Endothelial cell (in vitro differentiated cells): ENCODE measurements at places on chromosomes 7 and 10.

DNA sequence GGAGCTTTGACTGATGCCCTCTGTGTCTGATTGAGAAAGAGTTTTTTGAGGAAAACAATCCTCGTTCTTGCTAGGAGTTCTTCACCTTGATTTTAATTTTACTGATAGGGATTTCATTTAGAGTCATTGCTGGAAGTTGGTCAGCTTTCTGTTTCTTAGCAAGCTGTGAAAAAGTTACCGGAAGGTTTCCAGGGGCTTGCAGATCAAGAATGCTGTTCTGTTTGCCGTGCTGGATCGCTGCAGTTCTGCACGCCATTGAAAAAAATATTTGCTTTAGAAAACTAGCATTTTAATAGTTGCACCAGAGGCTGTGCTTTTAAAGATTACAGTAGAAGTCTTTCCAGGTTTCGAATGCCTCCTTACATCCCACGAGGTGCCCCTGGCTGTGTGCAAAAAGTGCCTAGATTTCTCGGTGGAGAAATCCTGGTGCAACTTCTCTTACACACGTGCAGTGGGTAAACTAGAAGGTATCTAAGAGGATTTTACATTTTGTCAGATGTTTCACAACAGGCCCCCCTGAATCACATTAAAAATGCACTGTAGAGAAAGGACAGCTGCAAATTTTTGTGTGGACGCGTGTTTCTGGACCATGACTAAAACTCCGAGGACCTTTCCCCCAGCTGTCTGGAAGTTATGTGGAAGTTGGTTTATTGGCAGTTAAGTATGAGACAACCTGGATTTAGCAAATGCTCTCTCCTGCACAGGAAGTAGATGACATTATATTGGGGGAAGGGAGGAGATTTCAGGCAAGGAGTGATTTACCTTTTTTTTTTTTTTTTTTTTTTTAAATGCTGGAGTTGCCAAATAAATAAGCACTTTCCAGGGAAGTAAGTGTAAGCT is 5.8 kb downstream of the TCF7L2 start:
- no peak for DNase-seq

DNA sequence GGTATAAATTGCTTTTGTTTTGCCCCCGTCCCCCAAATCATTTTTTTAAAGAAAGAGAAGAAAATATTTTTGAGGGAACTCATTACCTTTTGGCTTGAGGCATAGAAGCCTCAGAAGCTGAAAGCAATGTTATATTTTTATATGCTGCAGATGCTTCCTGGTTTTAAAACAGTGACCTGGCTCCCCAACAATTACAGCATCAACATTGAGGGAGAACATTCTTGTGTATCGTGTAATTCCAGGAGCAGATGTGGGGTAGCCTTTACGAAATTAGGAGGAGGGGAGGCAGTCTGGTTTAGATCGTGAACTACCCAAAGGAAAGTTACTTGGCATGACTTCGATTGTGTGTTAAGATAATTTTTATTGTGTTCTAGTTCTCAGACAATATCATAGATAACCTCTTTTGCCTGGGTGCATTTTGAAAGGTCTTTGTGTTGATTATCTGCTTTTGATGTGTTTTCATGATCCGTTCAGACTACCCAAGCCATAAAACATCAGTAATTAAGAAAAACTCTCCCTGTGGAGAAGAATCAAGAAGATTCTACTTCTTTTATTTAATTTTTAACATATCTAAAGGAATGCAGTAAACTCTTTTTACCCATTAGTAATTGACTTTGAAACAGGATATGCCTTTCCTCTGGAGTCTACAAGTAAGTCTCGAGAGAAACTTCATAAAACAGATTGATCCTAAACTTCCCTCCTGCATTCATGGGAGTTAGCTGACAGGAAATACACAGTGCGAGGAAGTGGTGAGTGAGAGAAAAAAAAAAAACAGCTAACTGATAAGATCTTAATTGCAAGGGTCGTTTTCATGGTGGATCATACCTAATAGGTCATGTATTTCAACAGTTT is 141.4 kb downstream of the KIAA1217 start:
- no peak for DNase-seq

- DNase-seq: no peak
Observed at GRCh38 chr10:113426181-113426877, 126.5 kb upstream of the HABP2 start.

- no peak for DNase-seq
Observed at GRCh38 chr10:96044736-96045135, 1.4 kb downstream of the CCNJ start.

DNA sequence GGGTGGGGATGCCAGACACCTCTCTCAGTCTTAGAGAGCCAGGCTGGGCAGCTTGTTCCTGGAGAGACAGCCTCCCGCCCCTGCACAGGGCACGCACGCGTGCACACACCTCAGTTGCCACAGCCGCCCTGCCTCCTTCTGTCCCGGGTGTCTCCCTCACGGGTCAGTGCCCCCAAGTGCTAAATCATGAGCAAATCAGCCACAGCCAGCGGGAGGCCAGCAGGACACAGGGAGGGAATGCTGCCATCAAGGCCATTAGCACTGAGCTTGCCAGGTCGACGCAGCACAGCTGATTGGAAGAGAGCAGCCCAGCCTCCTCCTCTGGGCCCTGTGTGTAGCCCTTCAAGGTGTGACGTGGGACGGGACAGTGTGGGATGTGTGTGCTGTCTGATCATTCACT is 130.4 kb downstream of the CDH23 start:
- DNase-seq: no peak

GRCh38 chr10:112182784-112183328 is 709 bp downstream of the GPAM start:
- DNase-seq: no peak

GRCh38 chr7:34066411-34066810 is 161.1 kb downstream of the BMPER start:
- no peak for DNase-seq

- no peak for DNase-seq
Observed at GRCh38 chr7:128693373-128694015, 21.4 kb downstream of the GARIN1A start.

GRCh38 chr7:143265017-143265693 is 1.9 kb downstream of the GSTK1 start:
- no peak for DNase-seq

- no peak for DNase-seq
Observed at GRCh38 chr10:63430091-63430998, 35.4 kb downstream of the JMJD1C start.
